ENCODE measurements at places on chromosomes 3 and 15.

DNA sequence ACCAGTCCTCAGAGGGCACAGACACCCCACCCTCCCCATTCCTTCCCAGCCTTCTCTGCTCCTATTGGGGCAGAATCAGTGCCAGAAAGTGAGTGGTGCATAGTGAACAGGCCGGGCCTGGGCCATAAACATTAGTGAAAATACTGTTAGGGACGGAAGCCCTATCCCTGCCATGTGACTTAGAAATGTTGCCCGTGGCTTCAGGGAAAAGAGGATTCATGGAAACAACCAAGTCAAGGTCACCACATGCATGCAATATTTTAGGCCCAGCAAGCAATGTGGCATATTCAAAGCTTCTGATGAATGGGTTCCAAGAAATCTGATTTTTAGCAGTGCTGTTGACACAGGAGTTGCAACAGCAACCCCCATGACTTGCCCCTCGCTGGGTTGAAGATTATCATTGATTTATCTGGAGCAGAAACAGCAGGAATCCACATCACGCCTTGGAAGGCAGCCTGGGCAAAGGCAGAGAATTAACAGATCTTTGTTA is 52.3 kb downstream of the CCNL1 start:
- DNase-seq, result no peak

DNA sequence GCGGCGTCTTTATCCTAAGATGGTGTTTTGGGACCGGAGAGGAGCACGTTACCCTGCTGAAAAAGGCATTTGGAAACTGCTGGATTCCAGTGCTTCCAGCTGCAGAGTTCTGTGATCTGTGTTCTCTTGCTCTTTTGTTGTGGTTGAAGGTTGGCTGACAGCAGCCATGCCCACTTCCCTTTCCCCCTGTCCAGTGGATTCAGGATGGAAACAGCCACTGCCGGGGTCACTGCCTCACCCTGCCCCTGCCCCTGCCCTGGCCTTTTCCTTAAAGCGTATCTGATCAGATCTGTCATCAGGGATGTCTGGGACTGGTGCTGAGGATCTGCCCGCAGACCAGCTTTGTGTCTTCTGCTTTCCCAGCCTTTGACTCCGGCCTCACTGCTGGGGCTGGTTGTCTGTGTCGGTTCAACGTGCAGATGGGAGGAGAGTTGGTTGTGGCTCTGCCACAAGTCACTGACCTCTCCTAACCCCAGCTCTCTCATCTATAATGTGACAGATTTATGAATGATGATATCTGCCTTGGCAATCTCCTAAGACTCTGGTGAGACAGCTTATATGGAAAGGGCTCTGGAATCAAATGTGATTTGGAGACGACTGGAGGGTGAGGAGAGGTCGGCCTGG is 219.4 kb upstream of the BHLHE40 start:
- no peak for DNase-seq

DNA sequence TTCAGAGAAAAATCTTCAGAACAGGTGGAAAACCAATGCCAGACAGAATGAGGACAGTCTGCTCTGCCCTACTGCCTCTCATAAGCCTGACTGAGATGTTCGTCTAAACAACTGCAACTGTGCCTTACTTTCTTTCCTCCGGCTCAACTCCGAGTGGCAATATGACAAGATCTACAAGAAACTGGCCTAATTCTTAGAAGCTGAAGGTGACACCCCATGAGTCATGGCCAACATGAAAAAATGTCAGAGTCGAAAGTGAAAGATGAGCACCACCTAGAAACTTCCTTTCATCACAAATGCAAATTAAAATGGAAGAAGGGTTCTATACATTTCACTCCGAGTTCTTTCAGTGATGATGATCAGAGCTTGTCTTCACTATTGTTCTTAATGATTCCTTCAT is 12.9 kb downstream of the PCYT1A start:
- peak; percentile 24 for DNase-seq

DNA sequence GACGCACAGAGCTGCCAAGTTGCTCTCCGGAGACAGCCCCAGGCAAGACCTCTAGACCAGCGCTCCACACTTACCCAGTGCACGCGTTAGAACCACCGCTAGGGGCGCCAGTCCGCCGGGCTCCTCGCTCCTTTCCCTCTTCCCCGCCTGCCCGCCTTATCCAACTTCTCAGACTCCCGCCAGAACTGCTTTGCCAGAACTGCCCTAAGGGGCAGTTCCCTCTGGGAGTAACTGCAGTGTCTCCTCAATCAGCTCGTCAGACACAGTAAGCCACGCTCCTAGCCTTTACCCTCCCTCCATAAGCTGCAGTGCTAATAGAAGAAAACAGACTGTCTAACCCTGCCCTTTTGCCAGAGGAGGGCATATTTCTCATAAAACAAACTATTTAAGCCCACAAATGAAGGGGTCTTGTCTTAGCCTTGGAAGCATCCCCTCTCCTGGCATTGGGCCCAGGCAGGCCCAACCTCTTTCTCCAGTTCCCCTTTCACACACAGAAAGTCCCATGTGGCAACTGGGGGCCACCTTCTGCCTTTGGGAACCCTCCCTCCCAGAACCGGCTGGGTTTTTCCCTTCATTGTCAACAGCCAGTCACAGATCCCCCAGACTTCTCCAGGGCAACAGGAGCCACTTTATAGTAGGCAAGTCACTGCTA is 3.7 kb downstream of the BMF start:
- peak; percentile 65 for DNase-seq

- no peak for DNase-seq
Observed at GRCh38 chr3:42601896-42602581, 1.6 kb downstream of the NKTR start.

DNA sequence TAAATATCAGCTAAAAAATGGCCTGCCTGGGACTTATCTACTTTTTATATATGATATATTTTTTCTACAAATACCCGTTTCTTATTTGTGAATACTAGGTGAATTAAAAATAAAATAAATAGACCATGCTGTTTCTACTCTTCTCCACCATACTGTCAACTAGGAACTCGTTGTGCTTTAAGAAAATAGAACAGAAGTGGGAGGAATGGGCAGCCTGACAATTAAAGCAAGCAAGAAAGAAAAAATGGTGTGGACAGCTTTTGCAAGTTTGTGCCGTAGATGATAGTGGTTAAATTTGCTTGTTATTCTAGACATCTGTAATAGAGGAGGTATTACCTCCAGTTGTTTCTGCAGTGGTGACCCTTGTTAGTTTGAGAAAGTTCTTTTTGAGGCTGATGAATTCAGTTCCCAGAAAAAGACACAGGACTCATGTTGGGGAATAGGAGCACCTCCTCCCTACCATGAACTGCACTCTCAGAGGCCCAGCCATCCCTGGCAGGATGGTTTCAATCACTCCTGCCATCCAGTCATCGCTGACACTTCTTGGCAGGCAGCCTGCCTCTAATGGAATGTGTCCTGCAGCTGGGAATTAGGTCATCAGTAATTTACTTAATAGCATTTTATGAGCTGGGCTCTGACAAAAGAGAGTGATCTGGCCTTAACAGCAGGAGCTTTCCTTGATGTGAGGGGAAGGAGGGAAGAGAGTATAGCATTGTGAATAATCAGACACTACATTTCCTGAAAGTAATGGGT is 105.0 kb upstream of the GAP43 start:
- no peak for DNase-seq

- DNase-seq, result no peak
Observed at GRCh38 chr15:57019496-57020160, 101.2 kb downstream of the TCF12 start.

DNA sequence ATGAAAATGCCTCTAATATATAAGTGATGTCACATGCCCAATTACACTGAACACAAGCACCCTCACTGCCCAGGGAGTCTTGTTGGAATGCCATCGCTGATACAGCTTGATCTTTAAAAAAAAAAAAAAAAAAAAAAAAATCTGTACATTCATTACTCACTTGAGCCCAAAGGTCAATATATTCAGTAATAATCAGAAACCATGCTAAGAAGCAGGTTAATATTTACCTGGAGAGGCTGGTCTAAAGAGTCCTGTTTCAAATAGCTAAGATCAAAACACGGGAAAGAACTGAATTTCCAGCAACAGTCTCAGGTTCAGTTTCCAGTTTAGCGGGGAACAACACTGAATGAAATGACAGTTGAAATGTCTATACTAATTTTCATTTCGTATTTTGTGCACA is 109.9 kb downstream of the UACA start:
- DNase-seq, result no peak

DNA sequence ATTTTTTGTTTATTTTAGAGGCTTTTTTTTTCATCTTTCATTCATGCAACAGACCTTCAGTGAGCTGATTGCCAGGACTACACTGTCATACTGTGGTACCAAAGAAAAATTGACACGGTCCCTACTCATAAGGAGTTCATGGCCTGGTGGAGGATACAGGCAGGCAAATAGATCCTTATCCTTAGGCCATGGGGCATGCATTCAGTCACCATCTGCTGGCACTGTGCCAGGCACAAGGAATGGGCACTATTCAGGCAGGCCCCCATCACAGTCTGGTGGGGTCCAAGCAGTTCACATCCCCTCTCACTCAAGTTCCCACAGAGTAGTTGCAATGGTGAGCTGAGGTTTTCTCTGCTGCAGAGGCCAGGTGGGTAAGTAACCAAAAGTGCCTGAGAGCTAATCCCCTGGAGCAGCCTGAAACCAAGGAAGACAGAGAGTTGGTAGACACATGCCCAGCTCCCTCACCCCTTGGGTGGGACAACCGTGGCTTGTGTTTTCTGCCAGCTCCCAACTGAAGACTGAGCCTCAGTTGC is 17.3 kb downstream of the CISH start:
- no peak for DNase-seq

GRCh38 chr3:127002195-127003174 is 19.6 kb downstream of the PLXNA1 start:
- DNase-seq, result no peak

GRCh38 chr3:185126201-185126600 is 26.7 kb downstream of the C3orf70 start:
- DNase-seq, result no peak

DNA sequence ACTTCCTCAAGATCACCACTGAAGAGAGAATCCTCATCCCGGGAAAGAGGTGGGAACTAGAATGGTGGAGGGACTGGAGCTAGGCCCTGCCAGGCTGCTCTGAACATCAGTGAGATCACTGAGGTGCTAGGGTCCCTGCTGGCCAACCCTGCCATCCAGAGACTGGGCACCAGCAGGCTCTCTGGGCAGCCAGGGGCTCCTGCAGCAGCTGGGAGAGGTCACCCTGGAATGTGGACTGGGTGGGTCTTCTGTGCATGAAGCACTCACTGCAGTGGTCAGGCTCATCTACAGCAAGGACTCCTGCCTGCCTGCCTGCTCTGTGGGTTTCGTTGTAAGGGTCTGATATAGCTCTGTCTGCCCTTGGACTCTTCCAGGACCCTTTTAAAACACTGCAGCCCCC is 24.9 kb downstream of the ALS2CL start:
- DNase-seq, result no peak

- DNase-seq, result no peak
Observed at GRCh38 chr3:133368371-133369067, 31.3 kb upstream of the BFSP2 start.

GRCh38 chr3:55521738-55522421 is 34.8 kb upstream of the WNT5A start:
- no peak for DNase-seq

DNA sequence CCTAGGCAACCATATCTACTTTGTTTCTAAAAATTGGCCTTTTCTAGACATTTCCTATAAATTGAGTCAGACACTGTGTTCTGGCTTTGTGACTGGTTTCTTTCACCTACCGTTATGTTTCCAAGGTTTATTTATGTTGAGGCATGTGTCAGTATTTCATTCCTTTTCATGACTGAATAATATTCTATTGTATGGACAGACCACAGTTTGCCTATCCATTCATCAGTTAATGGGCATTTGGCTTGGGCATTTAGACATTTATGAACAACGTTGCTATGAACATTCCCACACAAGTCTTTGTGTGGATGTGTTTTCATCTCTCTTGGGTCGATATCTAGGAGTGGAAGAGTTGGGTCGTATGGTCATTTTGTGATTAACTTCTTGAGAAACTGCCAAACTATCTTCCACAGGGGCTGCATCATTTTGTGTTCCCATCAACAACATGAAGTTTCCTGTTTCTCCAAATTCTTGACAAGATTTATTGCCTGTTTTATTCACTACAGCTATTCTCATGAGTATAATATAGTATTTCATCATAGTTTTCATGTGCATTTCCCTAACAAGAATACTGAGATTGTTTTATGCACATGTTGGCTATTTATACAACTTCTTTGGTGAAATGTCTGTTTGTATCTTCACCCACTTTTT is 3.5 kb upstream of the EFCC1 start:
- no peak for DNase-seq

GRCh38 chr15:62421289-62421688 is 256.2 kb upstream of the C2CD4B start:
- no peak for DNase-seq

DNA sequence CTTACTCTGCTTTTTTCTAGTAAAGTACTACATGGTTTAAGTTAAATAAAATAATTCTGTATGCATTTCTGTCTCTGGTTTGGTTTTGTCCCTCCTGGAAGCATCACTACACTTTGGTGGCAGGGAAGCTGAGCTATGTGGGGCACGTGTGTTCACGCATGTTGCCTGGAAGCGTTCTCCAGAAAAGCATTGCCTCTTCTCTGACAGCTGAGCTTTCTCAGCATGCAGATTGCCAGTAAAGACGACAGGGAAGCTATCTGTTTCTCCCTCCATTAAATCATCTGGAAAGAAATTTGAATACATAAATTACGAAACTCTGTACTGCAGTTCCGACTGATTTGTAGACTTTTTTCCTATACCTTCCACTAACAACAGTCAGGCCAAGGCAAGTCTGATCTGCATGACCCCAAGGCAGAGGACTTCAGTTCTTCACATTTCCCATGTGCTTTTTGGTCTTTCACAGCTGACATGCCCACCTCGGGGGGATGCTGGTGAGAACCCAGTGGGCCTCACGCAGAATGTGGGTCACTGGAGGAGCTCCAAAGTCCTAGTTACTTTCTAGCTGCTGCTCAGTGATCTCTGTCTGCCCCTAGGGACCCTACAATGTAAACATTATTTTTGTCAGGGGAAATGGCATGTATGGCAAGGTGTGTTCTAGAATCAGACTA is 43.0 kb downstream of the PGPEP1L start:
- no peak for DNase-seq

- DNase-seq, result no peak
Observed at GRCh38 chr3:72786668-72787067, 61.6 kb downstream of the SHQ1 start.

GRCh38 chr3:150703299-150703755 is 393 bp downstream of the ERICH6 start:
- peak; percentile 11 for DNase-seq

DNA sequence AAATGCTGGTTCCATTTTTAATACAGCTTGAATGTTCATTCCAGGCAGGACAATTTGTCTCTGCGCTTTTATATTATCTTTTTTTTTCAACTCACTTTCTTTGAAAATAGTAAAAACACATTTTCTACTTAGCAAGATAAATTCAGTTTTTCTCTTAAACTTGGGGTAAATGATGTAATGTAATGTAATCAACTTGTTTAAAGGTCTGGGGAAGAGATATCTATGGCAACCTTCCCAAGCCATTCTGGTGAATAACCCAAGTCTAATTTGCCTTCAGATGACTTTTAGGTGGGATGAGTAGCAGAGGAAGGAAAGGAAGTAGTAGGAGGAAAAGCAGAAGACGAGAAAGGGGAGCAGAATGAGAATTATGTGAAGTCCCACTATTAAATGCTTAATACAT is 335.1 kb downstream of the SV2B start:
- no peak for DNase-seq

Data from stimulated activated CD8-positive, alpha-beta memory T cell treated with anti-CD3 and anti-CD28 coated beads, Interleukin-2, amount 100 ng/mL, for 1 hour (primary cell).